Stimulated activated CD4-positive, alpha-beta T cell treated with anti-CD3 and anti-CD28 coated beads, TNF-alpha, amount 100 ng/mL, for 48 hours (primary cell): ENCODE measurements at places on chromosomes 4 and X.

- DNase-seq: no peak
Measured at GRCh38 chr4:162871990-162872389, 294.7 kb downstream of the NAF1 start.

GRCh38 chr4:114177628-114178027 lies 198.2 kb upstream of the ARSJ start:
- DNase-seq: no peak

DNA sequence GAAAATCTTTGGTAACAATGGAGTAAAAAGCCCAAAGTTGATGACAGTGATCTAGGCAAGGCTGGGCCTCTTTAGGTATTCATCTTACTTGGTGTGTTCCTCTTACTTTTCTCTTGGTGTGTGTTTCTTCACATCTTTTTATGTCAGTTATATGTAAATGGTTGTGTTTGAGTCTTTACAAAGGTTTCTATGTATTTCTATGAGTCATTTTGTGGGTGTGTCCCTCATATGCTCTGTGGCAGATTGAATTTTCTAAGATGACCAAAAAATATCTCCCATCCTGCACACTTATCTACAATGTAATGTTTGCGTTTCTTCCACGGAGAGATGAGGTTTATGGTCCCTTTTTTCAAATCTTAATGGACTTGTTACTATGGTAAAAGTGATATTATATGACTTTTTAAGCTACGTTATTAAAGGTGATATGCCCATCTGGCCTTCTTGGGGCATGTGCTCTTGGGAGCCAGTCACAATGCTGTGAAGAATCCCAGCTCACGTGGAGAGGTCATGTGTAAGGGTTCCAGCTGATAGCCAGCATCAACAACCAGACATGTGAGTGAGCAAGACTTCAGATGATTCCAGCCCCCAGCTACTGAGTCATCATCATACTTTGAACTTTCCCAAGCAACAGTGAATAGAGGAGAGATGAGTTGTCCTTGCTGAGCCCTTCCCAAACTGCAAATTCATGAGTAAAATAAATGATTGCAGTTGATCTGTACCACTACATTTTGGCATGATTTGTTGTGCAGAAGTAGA lies 126.9 kb downstream of the CBLL2 start:
- DNase-seq: no peak

DNA sequence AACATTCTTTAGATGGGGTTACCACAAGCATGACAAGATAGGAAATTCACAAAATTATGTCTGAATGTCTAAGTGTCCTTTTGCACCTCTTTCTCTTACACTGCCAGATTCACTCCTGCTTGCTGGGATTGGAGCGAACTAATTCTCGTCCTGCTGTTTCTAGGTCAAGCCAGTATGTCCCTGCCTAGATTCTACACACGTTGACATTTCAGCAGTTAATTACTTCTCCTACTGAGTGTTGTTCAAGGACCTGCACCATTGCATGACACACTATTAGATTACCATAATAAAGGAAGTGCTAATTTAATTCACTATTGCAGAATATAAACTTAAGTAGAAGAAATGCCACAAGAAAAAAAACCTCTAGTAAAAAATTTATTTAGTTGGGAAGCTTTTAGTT lies 1911.7 kb downstream of the PCDH7 start:
- no peak for DNase-seq

DNA sequence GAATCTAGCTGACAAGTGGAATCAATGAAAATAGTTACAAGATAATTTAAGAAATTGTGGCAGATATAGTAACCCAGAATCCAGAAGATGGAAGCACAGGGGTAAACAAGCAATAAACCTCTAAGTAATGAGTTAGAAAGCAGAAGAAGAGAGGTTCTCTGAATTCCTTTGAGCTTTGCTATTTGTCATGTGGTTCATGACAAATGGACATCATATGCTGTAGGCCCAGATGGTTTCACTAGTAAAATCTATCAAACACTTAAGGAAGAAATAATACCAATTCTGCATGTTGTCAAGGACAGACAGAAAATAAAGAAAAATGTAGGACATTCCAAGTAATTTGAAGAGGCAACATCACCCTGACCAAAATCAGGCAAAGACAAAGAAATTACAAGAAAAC lies 480.8 kb upstream of the INTU start:
- no peak for DNase-seq

- DNase-seq: no peak
Measured at GRCh38 chr4:14111730-14112181, 484.2 kb upstream of the BOD1L1 start.

DNA sequence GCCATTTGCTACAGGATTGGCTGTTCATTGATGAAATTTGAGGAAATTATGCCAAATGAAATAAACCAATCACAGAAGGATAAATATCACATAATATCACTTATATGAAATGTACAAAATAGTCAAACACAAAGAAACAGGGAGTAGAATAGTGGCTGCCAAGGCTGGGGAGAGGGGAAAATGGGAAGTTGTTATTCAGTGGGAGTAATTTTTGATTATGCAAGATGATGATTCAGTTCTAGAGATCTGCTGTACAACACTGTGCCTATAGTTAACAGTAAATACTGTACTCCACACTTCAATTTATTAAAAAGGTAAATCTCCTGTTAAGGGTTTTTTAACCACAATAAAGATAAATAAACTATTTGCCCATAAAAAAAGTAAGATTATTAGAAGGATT lies 101.1 kb downstream of the TMA16 start:
- no peak for DNase-seq

GRCh38 chrX:31670245-31670644 lies 598.4 kb upstream of the FTHL17 start:
- no peak for DNase-seq

- no peak for DNase-seq
Measured at GRCh38 chr4:77076889-77077635, 1.3 kb upstream of the CCNI start.

GRCh38 chr4:137283737-137284136 lies 248.6 kb downstream of the PCDH18 start:
- DNase-seq: no peak

- DNase-seq: no peak
Measured at GRCh38 chrX:47992095-47992380, 11.8 kb downstream of the ZNF182 start.

- DNase-seq: no peak
Measured at GRCh38 chr4:8662776-8663175, 70.2 kb downstream of the CPZ start.

- no peak for DNase-seq
Measured at GRCh38 chr4:48939785-48940184, 33.2 kb upstream of the OCIAD2 start.

DNA sequence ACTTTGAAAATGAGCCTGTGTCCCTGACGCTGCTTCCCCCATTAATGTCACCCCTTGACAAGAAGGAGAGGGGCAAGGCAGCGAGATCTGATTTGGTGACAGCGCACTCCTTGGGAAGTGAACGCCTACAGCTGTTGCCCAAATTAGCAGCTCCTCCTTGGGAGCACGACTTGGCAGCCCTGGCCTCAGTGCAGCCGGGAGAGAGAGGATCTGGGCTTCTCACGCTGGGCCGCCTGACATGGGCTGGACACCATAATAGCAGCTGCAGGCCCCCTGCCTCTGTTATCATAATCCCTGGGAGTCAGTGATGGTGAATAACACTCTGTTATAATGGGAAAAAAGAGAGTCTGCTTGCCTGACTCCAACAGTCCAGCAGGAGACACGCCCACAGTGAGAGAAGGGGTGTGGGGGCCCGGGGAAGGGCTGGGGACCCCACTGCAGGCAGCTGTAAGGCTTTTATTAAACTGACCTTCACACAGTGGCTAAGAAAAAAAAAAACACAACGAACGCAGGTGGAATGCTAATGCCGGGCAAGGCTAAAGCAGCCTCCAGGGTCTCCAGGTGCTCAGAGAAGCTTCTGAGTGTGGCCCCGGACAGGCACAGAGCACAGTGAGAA lies 73.3 kb downstream of the PSAPL1 start:
- no peak for DNase-seq

GRCh38 chrX:135625995-135626394 lies 87.4 kb upstream of the CT45A1 start:
- no peak for DNase-seq

DNA sequence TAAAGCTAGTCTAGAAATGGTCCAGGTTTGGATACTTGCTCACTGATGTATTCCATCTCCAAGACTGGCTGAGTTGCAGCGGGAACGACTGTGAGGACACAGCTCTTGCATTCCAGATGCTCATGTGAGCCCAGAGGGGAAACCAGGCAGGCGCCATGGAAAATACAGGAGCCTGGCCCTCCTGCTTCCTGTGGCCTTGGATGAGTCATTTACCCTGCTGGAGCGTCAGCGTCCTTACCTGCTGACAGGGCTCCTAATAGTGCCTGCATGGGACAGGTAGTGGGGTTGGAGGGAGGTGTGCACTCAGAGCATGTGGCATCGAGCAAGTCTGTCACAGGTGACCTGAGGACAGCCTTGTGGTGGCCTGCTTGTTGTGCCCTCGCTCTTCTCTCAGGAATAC lies 69.4 kb downstream of the NSG1 start:
- DNase-seq: no peak

DNA sequence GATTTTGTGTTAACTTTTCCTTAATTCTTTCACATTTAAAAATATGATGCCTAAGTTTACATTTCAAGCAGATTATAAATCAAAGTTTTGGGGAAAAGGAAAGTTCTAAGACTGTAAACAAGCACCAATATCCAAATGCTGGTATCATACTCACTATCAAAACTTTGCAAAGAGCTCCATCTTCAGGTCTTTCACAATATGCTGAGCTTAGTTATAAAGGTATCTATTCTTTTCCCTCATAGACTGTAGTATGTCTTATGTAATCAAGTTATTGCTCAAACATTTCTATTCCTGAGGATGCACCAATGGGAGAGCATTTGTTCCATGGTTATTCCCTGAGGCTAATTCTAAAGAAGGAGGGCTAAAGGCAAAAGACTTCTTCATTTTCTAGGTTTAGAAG lies 207.9 kb upstream of the FAM241A start:
- no peak for DNase-seq

GRCh38 chrX:10457092-10457491 lies 163.3 kb downstream of the MID1 start:
- no peak for DNase-seq

GRCh38 chrX:149807747-149808458 lies 26.2 kb downstream of the MAGEA9 start:
- DNase-seq: no peak

DNA sequence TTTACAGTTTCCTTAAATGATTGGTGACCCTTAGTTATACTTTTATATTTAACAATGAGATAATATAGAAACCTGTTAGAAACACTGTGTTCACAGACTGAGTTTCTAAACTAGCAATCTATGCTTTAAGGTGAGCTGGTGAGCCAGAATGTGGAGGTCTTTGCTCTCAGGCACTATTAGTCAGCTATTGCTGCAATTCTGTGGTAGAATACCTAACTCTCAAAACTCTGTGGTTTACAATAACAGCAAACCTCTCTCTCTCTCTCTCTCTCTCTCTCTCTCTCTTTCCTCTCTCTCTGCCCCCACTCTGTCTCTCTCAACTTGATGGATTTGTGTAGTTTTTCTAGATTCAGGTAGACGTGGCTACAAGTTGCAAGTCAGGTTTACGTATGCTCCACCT lies 17.6 kb upstream of the LCORL start:
- DNase-seq: no peak

DNA sequence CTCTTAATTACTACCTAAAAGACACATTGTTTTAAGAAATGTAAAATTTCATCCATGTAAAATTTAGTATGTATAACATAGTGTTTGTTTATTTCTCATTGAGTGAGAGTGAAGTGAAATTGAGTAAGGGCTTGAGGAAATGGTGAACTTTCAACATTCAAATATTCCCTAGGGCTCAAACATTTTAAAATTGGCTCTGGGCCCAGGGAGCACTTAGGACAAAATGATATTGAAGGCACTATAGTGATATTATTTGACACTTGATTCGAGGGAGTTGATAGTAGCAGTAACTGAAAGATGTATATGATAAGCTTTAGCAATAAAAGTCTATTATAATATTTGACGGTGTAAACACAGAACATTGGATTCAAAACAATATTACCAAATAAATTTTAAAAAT lies 1244.0 kb upstream of the TENM3 start:
- no peak for DNase-seq

GRCh38 chr4:94653095-94653649 lies 104.6 kb upstream of the BMPR1B start:
- no peak for DNase-seq

GRCh38 chr4:10893395-10893794 lies 208.8 kb upstream of the CLNK start:
- DNase-seq: no peak

- no peak for DNase-seq
Measured at GRCh38 chrX:17738737-17739535, 1.6 kb downstream of the SCML1 start.

GRCh38 chr4:159376289-159376688 lies 273.4 kb downstream of the RAPGEF2 start:
- DNase-seq: no peak

- DNase-seq: no peak
Measured at GRCh38 chr4:131382839-131383238, 1766.3 kb upstream of the PCDH10 start.

GRCh38 chr4:89245459-89245858 lies 62.1 kb downstream of the GPRIN3 start:
- DNase-seq: no peak

GRCh38 chr4:51840781-51841180 lies 2.2 kb upstream of the DCUN1D4 start:
- no peak for DNase-seq
